ENCODE measurements at places on chromosomes 3 and 15. TPM values are rescaled to one million over a fixed set of nuclear protein-coding genes. Genes with fewer than 3 reads are reported as not detected.
A peak's percentile ranks its signal among the peaks of the same experiment; 100 is the strongest.

- H3K4me3 ChIP-seq, result peak overlapping the region; percentile 38
- no peaks in the 10 kb centered on the region for H3K36me3 ChIP-seq
- peak overlapping the region; percentile 16 for H3K27ac ChIP-seq
- no peak for DNase-seq
Measured at GRCh38 chr3:42053476-42053875, 37.7 kb upstream of the TRAK1 start.

- H3K36me3 ChIP-seq, result peaks cover 11% of the 10 kb centered on the region
- no peaks in the 10 kb centered on the region for H3K4me1 ChIP-seq
- H3K4me3 ChIP-seq, result no peak overlapping the region
- H3K27ac ChIP-seq, result no peak overlapping the region
- H3K27me3 ChIP-seq, result no peaks in the 10 kb centered on the region
Measured at GRCh38 chr3:123610331-123610730, 25.5 kb upstream of the HACD2 start.

GRCh38 chr3:14177580-14178246 lies 688 bp downstream of the XPC start:
- H3K27ac ChIP-seq, result peak overlapping the region; percentile 97
- DNase-seq, result no peak
- H3K36me3 ChIP-seq, result peaks cover 6% of the 10 kb centered on the region
- H3K4me3 ChIP-seq, result peak overlapping the region; percentile 98

GRCh38 chr3:128201158-128201755 lies 48.0 kb downstream of the EEFSEC start:
- DNase-seq, result no peak
- peaks cover 28% of the 10 kb centered on the region for H3K4me1 ChIP-seq
- H3K36me3 ChIP-seq, result peaks cover 5% of the 10 kb centered on the region
- no peak overlapping the region for H3K4me3 ChIP-seq

GRCh38 chr3:149848238-149848637 lies 35.2 kb downstream of the RNF13 start:
- no peak for DNase-seq
- H3K27me3 ChIP-seq, result no peaks in the 10 kb centered on the region
- H3K27ac ChIP-seq, result no peak overlapping the region
- no peak overlapping the region for H3K4me3 ChIP-seq
- peaks cover 8% of the 10 kb centered on the region for H3K36me3 ChIP-seq
- no peaks in the 10 kb centered on the region for H3K4me1 ChIP-seq

DNA sequence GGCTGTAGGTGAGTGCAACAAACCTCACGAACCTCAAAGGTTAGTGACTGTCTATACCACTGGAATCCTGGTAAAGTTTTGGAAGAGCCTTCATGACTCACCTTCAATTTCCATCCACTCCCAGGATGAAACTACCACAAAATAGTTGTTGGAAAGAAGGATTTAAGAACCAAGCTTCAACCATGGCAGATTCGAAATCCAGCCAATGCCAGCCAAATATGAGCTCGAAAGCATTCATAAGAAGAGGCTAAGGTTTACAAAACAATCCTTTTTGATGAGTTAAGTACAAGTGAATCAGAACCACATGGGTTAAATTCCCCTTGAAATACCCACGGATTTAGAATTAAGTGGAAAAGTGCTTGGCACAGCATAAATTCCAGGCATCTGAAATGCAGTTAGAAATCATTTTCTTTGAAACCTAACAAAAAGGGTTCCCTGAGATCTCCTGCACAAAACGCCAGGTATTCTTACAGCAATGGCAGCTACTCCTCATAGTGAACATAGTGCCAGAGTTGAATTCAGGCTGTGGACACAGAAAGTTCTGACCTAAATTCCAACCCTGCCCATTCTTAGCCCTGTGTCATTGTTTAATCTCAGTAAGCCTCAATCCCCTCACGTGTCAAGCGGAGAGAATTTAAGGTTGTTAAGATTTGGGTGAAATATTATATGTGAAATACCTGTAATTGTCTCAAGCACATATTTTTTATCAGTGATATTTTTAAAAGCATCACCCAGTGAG lies 89.2 kb downstream of the FBN1 start:
- H3K36me3 ChIP-seq, result no peaks in the 10 kb centered on the region
- no peak overlapping the region for H3K4me3 ChIP-seq
- H3K4me1 ChIP-seq, result no peaks in the 10 kb centered on the region

GRCh38 chr3:128232376-128233178 lies 79.3 kb downstream of the EEFSEC start:
- no peak overlapping the region for H3K4me3 ChIP-seq
- H3K27ac ChIP-seq, result no peak overlapping the region
- no peaks in the 10 kb centered on the region for H3K27me3 ChIP-seq

GRCh38 chr3:46862369-46863025 lies 747 bp downstream of the MYL3 start:
- no peak for DNase-seq
- H3K4me3 ChIP-seq, result no peak overlapping the region
- H3K4me1 ChIP-seq, result peaks cover 15% of the 10 kb centered on the region
- H3K27ac ChIP-seq, result no peak overlapping the region
- H3K27me3 ChIP-seq, result no peaks in the 10 kb centered on the region

GRCh38 chr15:69979262-69979661 lies 118.5 kb downstream of the TLE3 start:
- no peak overlapping the region for H3K27ac ChIP-seq
- no peak for DNase-seq
- no peak overlapping the region for H3K4me3 ChIP-seq
- H3K4me1 ChIP-seq, result no peaks in the 10 kb centered on the region
- H3K36me3 ChIP-seq, result no peaks in the 10 kb centered on the region
- H3K27me3 ChIP-seq, result peaks cover 53% of the 10 kb centered on the region

- H3K27me3 ChIP-seq, result no peaks in the 10 kb centered on the region
- peak overlapping the region; percentile 16 for H3K27ac ChIP-seq
- DNase-seq, result no peak
- peak overlapping the region; percentile 25 for H3K4me3 ChIP-seq
- H3K36me3 ChIP-seq, result no peaks in the 10 kb centered on the region
Measured at GRCh38 chr3:124202754-124203153, 210.8 kb upstream of the ROPN1 start.

DNA sequence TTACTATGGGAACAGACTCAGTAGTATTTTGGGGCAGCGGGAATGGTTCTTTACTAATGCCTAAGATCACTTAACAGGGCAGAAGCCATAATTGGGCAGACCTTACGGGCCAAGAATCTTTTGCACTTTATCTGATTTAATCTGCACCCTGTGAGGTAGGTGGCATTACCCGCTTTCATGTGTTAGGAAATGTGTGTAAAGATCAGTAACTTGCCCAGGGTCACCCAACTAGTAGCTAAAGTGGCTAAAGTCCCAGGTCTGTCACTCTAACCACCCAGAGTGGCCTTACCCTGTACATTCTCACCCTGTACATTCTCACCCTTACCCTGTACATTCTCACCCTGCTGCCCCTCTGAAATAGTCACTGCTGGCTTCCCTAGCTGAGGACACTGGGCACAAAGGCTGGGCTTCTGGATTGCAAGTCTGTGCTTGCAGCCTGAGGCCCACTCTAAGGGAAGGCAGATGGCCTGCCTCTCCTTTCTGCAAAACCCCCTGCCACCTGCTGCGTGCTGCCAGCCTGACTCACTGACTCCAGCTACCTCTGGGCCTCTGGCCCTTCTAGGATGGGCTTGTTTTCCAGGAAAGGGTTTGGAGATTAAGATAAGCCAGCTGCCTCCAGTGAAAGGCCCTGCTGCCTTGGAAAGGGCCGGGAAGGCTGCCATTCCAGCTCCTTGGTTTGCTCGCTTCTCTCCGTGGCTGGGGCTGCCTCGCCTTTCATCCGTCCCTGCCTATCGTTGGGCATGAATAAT lies 37.5 kb upstream of the MYZAP start:
- no peak for DNase-seq
- H3K4me3 ChIP-seq, result no peak overlapping the region
- no peak overlapping the region for H3K27ac ChIP-seq

DNA sequence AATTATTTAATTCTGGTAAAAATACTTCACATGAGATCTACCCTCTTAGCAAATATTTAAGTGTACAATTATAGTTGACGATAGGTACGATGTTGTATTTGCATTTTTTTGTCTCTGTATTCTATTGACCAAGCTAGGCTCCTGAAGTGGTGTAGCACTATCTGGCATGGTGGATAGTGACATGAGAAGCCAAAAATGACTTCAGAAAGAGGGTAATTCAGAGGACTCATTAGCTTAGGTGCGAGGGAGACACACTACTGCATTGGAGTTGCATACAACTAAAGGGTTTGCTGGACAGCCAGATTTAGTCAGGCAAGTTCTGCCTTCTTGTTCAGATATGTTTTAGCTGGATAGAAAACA lies 50.6 kb downstream of the KBTBD8 start:
- no peak overlapping the region for H3K4me3 ChIP-seq
- no peaks in the 10 kb centered on the region for H3K4me1 ChIP-seq

GRCh38 chr3:87246662-87247429 lies 19.7 kb downstream of the CHMP2B start:
- DNase-seq, result no peak
- H3K36me3 ChIP-seq, result no peaks in the 10 kb centered on the region
- H3K27ac ChIP-seq, result no peak overlapping the region
- no peak overlapping the region for H3K4me3 ChIP-seq

DNA sequence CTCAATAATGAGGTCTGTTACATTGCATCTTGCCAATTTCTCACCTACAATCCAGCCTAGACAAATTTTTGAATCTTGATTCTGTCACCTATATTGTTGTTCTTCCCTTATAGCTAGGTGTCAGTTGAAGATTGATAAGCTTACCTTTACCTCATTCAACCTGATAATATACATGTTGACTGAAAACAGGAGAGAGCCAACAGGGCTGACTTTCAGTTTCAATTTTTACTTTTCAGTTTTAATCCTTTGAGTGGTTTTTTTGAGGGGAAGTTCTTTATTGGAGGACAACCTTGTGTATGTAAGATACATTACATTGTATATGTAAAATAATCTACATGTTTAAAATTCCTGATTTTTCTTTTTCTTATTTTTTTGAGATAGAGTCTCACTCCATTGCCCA lies 5.8 kb downstream of the ATP13A5 start:
- H3K27me3 ChIP-seq, result no peaks in the 10 kb centered on the region
- H3K4me3 ChIP-seq, result no peak overlapping the region
- DNase-seq, result no peak
- peaks cover 5% of the 10 kb centered on the region for H3K4me1 ChIP-seq
- H3K27ac ChIP-seq, result no peak overlapping the region

DNA sequence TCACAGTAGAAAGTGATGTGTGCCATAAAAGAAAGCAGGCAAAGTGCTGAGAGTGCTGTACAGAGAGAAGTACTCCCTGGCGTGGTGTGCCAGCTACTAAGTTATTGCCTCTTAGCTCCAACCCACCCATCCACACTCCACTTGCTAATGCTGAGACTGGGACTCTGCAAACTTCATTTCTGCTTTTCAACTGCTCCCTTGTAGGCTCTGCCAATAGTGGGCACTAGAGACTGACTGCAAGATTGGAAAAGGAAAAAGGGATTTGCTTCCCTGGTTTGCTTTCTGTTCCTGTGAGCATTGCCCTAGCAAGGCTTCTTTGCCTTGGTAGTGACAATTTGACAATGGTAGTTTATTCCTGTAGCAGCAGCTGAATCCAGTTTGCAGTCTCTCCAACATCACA lies 56.5 kb upstream of the TMEM108 start:
- H3K27me3 ChIP-seq, result no peaks in the 10 kb centered on the region
- no peak for DNase-seq
- H3K36me3 ChIP-seq, result no peaks in the 10 kb centered on the region
- H3K27ac ChIP-seq, result no peak overlapping the region
- no peak overlapping the region for H3K4me3 ChIP-seq

DNA sequence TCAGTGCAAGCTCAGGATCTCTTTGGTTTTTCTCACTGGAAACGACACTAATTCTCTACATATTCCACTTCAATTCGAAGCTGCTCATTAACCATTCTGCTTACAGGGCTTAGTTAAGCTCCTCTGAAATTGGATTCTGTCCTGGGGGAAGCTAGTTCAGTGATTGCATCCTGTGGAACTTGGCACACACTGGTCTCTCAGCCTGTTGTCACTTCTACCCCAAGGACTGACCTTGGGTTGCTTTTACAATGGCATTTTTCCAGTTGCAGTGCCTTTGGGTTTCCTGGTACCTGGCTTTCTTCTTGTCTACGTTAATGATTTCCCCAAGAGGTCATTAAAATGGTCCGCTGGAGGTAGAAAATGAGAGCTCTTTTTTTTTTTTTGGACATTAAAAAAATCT lies 33.3 kb upstream of the GABRB3 start:
- H3K27me3 ChIP-seq, result no peaks in the 10 kb centered on the region
- no peaks in the 10 kb centered on the region for H3K36me3 ChIP-seq
- no peak overlapping the region for H3K4me3 ChIP-seq

DNA sequence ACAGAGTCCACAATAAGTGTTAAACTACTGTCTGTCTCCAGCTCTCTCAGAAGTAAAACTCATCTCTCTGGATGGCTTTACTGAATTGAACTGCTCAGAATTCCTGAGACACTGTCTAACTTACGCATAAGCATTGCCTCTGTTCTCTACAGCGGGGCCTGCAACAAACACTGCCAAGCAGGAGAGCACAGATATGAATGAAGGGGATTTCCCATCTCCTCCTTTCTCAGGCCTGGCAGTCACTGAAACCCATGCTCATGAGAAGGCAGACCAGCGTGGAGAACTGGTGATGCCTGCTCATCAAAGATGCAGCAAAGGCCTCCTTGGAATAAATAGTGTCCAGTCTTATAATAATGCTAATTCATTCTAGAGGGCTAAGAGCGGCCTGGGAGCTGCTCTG lies 10.3 kb downstream of the RASGRP1 start:
- peaks cover 2% of the 10 kb centered on the region for H3K27me3 ChIP-seq
- H3K36me3 ChIP-seq, result no peaks in the 10 kb centered on the region
- no peak overlapping the region for H3K27ac ChIP-seq
- H3K4me1 ChIP-seq, result no peaks in the 10 kb centered on the region

DNA sequence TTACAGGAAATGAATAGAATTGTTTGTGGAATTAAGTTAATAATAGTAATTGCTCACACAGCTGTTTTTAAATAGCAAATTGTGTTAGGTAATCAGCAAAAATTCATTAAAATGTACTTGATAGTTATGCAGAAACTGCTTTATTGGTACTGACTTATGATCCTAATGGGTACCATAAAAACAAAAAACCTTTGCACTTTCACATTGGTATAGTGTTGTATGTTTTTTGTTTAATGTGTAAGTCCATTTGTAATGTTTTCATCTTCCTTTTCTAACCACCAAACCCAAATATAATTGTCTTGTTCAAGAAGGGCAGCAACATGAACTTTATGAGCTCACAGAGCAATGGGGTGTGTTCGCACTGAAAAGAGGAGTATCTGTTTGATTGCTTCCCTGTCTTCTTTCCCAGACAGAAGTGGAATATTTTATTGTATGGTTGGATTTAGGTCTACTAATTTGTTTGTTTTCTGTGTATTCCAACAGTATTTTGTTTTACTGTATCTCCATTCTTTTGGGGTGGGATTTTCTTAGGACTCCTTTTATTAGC lies 135.8 kb downstream of the TCF12 start:
- H3K4me3 ChIP-seq, result no peak overlapping the region
- peaks cover 4% of the 10 kb centered on the region for H3K36me3 ChIP-seq
- DNase-seq, result no peak
- peaks cover 56% of the 10 kb centered on the region for H3K4me1 ChIP-seq

Gene SPATA12
- total RNA-seq, result not detected

Gene RAMAC
- 29.7 TPM for total RNA-seq

Gene GRK7
- not detected for total RNA-seq
